Left renal pelvis (tissue), 4 donors: ENCODE measurements at places on chromosomes 1 and 21.

DNA sequence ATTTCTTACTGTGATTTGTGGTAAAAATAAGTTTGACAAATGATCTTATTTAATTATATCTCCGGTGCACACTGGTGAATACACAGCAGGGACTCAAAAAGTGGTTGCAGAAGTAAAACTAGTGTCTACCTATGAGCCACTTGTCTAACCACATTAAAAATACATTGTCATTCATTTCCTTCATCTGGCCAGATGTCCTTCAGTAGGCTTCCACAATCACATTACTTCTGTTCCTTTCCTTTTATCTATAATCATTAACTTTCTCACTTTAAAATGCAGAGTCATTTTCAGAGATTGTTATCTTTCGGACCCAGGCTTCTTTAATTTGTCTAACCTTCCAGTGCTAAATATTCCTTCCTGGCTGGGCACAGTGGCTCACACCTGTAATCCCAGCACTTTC, 3.0 kb downstream of the RBBP5 start:
- no peak for DNase-seq

DNA sequence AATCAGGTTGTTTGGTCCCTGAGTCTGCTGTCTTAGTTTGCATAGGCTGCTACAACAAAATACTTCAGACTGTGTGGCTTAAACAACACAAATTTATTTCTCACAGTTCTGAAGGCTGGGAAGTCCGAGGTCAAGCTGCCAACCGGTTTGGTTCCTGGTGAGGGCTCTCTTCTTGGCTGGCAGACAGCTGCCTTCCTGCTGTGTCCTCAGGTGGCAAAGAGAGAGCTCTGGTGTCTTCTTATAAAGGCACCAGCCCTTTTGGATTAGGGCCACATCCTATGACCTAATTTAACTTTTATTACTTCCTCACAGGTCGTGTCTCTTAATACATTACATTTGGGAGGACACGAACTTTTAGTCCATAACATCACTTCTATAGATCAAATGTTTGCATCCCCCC, 89.6 kb upstream of the CD34 start:
- DNase-seq = no peak

DNA sequence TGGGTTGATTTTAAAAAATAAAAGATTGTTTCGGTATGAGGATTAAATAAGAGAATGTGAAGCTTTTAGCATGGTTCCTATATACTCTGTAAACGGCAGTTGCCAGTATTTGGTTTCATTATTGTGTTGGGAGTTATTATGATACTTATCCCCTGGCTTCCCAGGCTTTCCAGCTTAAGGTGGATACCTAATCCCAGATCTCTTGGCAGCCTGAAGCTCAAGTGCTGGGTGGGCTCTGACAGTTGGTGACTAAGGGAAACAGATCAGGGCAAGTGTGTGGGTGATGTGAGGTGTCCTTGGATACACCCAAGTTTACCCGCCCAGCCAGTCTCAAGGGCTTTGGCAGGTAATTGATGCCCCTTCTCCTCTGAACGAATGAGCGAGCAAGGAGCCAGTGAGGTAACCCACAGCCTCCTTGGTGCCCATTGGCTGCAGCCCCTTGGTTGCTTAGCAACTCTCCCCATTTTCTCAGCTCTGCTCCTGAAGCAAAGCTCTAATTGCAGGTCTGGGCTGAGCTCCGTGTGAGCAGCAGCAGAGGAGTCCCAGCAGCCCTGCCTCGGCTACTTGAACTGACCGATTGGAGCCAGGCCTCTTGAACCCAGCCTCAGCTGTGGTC, 6.1 kb downstream of the IPO13 start:
- no peak for DNase-seq

- DNase-seq = no peak
These were observed 528.9 kb downstream of the KIF26B start for GRCh38 chr1:245683676-245684075.

- no peak for DNase-seq
These were observed 366.1 kb upstream of the PTBP2 start for GRCh38 chr1:96355521-96355920.

GRCh38 chr1:27520651-27521050, 30.7 kb upstream of the WASF2 start:
- DNase-seq = no peak

- DNase-seq = no peak
These were observed 13.3 kb downstream of the PLPPR5 start for GRCh38 chr1:98991127-98992012.

DNA sequence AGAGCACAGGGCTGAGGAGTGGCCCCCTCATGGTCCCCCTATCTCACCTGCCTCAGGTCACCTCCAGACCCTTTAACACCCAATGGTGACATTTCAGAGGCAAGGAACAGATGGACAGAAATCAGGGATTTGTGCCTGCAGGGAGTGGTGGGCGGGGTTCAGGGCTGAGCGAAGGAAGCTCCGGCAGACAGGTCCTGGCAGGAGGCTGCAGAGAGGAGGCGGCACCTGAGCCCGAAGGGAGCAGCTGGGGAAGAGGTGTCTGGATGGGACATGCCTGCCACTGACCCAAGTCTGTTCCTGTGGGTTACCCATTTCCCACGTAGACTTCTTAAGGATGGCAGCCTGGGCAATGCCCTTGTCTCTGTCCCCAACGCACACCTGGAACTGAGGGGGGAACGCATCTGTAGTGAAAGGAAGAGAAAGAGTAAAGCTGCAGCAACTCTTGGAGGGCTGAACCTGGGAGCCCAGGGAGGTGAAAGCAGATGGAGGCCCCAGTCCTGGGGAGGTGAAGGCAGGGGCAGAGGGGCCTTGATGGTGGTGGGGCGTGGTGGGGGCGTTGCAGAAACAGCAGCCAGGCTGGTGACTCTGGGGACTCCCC, 61.6 kb upstream of the ADARB1 start:
- DNase-seq = no peak

DNA sequence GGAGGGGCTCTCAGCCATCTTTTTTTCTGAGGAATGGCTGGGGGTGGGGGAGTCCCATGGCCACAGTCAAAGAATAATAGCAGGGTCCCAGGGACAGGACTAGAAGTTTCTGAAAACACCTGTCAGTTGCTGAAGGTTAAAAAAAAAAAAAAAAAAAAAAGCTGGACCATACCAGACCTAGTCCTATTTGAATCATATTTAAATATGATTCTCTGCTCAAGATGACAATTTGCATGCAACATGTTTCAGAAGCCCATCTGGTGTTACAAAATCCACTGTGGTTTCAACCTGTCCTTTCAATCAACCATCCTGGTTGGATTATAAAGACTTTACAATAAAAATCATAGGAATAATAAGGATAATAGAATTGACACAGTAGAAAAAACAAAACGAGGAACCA, 153.7 kb downstream of the TENT5C start:
- DNase-seq = no peak

DNA sequence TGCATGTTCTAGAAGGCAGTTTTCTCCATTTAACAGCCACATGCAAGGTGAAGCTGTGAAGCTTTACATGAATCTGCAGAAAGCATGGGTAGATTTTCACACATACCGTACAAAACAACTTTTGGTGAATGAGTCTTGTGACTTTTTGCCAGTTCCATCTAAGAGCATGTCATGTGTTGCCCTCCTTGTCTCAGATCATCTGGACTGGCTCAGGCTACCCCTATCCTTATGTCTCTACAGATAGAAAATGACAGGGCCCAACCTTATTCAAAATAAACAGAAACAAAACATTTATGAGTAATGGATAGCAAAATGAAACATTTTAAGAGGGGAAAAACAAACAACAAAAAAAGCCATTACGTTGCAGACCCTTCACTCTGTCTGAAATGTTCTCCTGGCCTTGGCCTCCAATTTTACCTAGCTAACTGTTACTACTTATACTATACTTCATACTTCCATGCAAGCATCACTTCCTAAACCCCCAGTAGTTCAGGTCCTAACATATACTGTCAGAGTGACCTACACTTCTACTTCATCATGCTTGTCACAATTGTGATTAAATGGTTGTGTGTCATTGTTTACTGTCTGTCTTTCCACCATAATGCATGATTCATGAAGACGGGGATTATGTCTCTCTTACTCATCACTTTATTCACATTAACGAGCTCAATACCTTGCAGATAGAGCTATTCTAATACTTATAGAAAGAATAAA, 39.0 kb downstream of the LRRC8C start:
- DNase-seq = no peak

DNA sequence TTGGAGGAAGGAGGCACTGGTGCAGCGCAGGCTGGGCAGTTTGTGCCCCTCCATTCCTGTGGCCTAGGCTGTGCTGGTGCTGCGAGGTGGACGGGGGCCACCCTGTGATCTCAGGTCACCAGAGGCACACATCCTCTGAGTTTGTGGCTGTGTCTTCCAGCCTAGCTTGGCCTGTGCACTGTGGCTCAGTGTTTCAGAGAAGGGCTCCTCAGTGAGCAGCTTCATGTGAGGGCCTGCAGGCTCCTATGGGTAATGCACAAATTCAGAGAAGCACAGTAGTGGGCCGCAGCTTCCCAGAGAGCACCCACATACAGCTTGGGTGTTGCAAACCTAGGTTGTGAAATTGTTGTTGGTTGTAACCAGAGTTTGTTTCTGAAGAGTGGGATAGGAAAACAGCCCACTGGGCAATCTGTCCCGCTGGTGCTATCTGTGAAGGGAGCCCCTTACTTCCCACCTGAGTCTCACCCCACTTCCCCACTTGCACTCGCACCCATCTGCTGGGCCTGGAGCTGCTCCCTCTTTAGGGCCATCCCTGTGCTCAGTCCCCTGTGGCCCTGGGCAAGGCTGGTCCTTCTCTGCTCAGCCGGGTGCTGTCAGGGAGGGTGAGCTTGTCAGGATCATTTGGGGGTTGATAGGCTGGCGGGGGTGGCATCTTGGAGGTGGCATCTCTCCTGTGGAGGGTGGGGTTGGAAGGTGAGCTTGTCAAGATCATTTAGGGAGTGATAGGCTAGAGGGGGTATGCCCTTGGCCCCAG, 30.2 kb downstream of the SNAP47 start:
- no peak for DNase-seq

DNA sequence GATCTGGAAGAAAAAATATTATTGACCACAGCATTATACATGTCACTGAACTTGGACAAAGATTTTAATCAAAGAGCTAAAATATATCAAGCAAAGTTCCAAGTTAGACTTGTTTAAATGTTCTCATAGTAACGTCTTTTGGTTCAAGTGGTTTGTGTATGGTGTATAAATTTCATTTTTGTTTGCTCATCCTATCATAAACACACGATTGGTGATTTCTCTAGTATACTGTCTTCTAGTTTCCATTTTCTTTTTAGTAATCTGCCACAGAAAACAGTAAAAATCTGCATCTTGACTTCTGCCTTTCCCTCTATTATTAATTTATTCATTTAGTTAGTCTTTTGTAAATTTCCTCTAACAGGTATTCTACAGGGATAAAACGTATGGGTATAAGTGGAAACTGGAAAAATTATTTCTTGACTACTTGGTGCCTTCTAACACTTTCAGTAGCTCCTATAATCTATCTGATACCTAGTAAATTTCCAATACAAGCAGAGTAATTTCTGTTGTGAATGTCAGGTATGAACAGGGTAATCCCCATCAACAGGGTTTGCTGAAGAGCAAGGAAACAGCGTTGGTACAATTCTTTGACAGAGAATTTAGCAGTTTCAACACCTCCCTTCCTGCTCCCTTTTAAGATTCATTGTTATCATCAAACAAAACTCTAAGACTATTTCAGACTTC, 268.0 kb downstream of the PTPRC start:
- DNase-seq = no peak

- DNase-seq = no peak
These were observed 60.1 kb downstream of the TMCO4 start for GRCh38 chr1:19739628-19740027.

DNA sequence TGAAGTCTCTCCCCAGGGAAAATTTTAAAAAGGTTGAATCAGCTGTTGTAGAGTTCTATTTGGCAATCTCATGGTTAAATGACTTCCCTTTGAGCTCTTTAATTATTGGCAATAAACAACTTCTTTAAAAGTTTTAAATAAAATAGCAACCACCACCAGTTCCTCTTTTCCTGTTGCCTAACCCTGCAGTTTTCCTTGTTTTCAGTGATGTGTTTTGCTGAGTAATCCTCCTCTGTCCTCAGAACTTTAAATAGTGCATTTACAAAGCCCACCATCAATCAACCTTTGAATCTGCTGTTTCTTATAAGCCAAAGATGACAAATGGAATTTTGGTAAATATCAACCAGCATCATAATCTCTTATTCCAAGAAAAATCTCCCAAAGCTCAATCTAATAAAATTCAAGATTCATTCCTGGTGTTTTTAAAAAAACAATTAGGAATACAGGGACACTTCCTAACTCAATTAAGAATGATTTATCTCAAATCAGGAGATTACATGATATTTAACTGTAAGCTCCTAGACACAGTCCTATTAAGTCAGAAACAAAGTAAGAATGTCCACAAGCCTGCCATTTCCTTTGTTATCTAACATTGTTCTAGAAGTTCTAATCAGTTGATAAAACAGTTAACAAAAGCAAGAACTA, 14.8 kb downstream of the AVPR1B start:
- DNase-seq = no peak

DNA sequence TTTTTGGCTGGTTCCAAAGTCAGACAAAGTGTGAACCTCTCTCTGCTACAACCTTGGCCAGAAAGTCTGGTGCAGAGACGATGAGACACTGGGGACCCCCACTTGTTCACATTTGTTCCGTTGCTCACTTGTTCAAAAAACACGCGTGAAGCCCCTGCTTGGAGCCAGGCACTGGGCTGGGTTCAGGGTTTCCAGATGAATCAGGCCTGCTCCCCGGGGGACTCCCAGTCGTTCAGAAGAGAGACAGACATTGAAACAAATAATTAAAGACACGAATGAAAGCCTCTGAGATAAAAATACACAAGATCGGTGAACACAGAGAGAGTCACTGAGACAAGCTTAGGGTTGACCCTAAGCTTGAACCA, 101.5 kb upstream of the RUNX3 start:
- DNase-seq = no peak

GRCh38 chr1:243890576-243890975, 40.5 kb upstream of the AKT3 start:
- DNase-seq = no peak

- no peak for DNase-seq
These were observed 37.6 kb downstream of the DIPK1A start for GRCh38 chr1:92923664-92924063.

GRCh38 chr1:182065126-182065845, 3.8 kb upstream of the ZNF648 start:
- DNase-seq = no peak

- no peak for DNase-seq
These were observed 23.4 kb downstream of the SLAMF6 start for GRCh38 chr1:160499631-160500030.

- DNase-seq = no peak
These were observed 12.6 kb upstream of the KLF18 start for GRCh38 chr1:44154049-44154448.

- DNase-seq = no peak
These were observed 504.1 kb upstream of the PKN2 start for GRCh38 chr1:88179943-88180342.

DNA sequence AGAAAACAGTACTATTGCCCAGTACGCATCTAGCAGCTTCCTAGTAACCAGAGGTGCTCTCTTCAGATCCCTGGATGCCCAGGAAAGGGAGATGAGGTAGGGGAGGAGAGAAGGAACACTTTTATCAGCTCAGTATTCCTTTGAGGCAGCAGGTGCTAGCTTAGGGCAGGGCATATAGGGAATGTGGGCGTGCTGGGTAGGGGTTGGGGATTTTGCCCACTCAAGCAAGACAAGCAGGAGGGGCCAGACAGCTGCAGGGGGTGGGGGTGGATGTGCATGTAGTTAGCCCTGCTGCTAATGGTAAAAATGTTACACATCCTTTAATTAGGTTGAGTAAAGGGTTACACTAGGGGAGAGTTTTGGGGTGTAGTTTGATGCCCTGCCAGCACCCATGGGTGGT, 18.1 kb upstream of the AVPR1B start:
- DNase-seq = no peak
